ENCODE measurements at places on chromosomes 2 and 18.

GRCh38 chr18:24160086-24160485, 21.2 kb downstream of the CABYR start:
- no peaks in the 10 kb centered on the region for H3K36me3 ChIP-seq
- H3K4me1 ChIP-seq: no peaks in the 10 kb centered on the region
- ATAC-seq: no peak
- H3K27me3 ChIP-seq: no peaks in the 10 kb centered on the region
- H3K4me3 ChIP-seq: no peak overlapping the region

DNA sequence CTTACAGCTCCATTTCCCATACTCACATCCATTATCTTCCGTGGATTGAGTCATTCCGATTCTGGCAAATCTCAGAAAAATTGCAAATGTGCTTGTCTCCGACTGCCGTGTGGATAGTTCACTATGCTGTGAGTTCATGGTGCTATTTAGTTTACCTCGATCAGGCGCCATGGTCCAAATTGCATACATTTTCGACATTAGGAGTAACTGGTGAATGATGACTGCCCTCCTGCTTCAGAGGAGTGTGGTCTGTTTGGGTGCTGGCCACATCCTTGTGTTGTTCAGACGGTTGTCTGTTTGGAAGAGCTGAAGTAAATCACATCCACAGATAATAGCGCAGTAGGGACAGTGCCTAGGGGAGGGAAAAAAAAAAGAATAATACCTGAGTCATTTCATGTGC, 439.5 kb downstream of the ZNF516 start:
- H3K27ac ChIP-seq: no peak overlapping the region
- H3K4me1 ChIP-seq: no peaks in the 10 kb centered on the region
- H3K27me3 ChIP-seq: no peaks in the 10 kb centered on the region
- no peak overlapping the region for H3K4me3 ChIP-seq
- no peaks in the 10 kb centered on the region for H3K36me3 ChIP-seq

DNA sequence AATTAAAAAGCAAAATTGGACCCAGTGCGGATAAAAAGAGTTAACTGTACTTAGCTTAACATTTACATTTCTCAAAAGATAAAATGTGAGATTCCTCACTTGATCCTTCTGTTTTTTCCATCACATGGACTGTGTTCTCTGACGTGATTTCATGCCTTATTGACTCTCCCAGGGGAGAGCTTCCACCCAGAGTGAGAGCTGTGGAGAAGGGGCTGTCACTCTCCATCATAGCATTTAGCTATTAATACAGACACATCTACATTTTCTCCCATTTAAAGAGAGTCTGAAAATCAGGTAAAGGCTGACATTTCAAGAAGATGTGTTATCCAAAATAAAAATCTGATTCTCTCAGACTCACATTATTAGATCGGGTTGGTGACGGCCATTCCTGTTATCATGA, 493.8 kb downstream of the FBXO15 start:
- H3K4me1 ChIP-seq: no peaks in the 10 kb centered on the region
- ATAC-seq: no peak
- no peak overlapping the region for H3K4me3 ChIP-seq
- no peaks in the 10 kb centered on the region for H3K36me3 ChIP-seq

DNA sequence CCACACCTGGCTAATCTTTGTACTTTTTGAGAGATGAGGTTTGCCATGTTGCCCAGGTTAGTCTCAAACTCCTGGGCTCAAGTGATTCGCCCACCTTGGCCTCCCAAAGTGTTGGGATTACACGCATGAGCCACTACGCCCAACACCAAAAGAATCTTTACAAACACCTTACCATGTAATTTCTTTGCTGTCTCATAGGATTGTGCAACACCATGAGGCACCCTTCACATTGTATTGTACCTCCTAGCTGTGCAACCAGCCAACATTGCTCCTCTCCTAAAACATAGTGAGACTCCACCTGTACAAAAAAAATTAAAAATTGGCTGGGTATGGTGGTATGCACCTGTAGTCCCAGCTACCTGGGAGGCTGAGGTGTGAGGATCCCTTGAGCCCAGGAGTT, 3.1 kb upstream of the MFSD6 start:
- no peak for ATAC-seq
- no peak overlapping the region for H3K27ac ChIP-seq
- H3K4me3 ChIP-seq: no peak overlapping the region
- no peaks in the 10 kb centered on the region for H3K27me3 ChIP-seq

DNA sequence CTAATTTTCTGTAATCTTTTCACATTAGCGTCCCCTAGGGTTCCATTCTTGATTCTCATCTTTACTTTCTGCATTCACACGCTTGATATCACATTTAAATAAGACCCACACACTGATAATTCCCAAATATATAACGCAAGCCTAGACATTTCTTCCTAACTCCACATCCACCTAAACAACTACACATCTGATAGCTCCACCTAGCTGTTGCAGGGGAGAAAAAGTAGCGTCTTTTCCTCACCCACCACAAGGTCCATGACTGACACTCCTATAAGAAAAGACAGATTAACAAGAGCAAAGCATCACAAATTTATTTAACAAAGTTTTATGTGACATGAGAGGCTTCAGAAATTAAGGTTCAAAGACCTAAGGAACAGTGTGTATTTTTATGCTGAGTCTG, 862.2 kb upstream of the DDX18 start:
- H3K4me3 ChIP-seq: no peak overlapping the region
- H3K4me1 ChIP-seq: no peaks in the 10 kb centered on the region
- no peaks in the 10 kb centered on the region for H3K36me3 ChIP-seq
- no peaks in the 10 kb centered on the region for H3K27me3 ChIP-seq

- H3K27ac ChIP-seq: no peak overlapping the region
- H3K27me3 ChIP-seq: no peaks in the 10 kb centered on the region
- no peaks in the 10 kb centered on the region for H3K4me1 ChIP-seq
These were observed 68.5 kb downstream of the PIGN start for GRCh38 chr18:62118328-62118727.

DNA sequence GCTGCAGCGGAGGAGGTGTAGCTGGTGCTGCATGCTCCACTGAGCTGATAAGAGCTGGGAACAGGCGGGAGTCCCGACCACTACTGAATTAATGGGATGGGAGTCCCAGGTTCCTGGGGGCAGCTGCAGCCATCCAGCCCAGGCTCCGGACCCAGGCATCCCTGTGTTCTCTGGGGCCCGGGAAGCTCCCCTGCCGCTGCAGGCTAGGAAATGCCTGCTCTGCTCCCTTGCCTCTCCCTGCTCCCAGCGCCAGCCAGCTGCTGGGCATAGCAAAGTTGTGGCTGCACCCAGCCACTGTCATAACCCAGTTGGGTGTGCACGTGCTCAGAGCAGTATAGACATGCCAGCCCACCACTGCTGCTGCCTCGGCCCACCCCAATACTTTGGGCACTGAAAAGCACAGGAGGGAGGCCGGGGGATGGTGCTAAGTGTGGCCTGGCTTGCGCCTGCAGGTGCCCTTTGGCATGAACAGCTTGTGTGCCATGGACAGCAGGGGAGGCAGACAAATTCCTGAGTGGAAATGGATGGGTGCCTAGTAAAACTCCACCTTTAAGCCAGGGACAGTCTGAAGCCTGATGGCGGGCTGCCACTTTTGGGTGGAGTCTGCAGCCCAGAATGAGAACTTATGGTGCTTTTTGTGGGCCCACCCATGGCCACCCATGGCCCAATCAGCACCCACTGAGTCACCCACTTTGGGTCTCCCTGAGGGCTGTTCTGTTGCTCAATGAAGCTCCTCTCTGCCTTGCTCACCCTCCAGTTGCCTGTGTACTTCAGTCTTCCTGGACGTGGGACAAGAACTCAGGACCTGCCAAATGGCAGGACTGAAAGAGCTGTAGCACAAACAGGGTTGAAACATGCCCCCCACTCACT, 219.3 kb upstream of the TMEFF2 start:
- H3K36me3 ChIP-seq: no peaks in the 10 kb centered on the region
- H3K4me3 ChIP-seq: no peak overlapping the region
- peak; percentile 34 for ATAC-seq
- no peaks in the 10 kb centered on the region for H3K4me1 ChIP-seq

DNA sequence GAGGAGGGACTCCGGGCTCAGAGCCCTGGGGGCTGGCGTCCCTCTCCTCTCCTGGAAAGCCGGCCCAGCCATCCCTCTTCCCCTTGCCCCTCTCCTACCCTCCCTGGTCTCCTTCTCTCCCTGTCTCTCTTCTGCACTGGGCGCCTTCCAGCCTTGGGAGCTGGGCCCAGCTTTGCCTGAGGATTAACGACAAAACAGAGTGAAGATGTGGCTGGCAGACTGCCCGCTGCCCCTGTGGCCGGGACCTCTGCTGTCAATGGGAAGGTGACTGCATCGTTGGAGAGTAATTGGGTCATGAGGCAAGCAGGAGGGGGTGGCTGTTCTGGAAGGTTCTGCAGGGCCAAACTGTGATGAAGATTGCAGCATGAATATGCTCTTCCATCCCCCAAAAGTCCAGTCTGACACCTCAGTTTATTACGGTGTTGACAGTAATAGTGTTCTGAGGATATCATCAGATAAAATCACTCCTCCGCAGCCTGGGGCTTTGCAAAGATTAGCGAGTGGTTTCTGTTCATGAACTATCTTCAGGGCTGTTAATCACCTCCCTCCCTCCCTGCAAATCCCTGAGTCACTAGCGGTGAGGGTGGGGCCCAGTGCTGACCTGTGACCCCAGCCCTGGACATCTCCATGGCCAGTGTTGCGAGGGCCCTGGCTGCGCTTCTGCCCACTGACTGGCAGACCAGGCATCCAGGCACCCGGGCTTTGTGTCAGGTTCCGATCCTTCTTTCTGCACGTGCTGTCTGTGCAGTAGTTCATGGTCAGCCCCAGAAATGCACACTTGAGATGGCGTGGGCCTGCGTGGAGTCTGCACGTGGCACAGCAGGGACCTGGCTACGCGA, 23.0 kb downstream of the RTP5 start:
- no peak overlapping the region for H3K27ac ChIP-seq
- H3K4me3 ChIP-seq: no peak overlapping the region
- H3K36me3 ChIP-seq: peaks cover 14% of the 10 kb centered on the region
- H3K27me3 ChIP-seq: no peaks in the 10 kb centered on the region
- H3K4me1 ChIP-seq: peaks cover 19% of the 10 kb centered on the region
- no peak for ATAC-seq

DNA sequence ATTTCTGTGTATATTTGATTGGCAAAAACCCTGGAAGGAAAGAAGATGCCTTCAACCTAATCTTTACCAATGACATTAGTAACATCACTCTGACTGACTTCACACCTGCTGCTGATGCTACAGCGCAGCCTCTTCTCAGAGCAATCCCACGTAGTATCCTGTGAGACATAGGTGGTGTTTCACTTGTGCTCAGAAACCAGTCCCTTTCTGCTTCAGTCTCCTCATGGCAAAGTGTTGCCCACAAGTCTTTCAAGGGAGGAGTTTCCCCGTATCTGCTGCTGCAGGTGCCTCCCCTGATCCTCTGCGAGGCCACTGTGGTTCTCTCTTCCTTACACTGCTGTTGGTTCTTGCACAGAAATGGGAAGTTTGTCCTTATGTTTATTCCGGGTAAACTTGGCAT, 433.2 kb upstream of the TNP1 start:
- peaks cover 11% of the 10 kb centered on the region for H3K36me3 ChIP-seq
- H3K4me1 ChIP-seq: no peaks in the 10 kb centered on the region
- no peak overlapping the region for H3K4me3 ChIP-seq
- no peak for ATAC-seq
- H3K27ac ChIP-seq: no peak overlapping the region

DNA sequence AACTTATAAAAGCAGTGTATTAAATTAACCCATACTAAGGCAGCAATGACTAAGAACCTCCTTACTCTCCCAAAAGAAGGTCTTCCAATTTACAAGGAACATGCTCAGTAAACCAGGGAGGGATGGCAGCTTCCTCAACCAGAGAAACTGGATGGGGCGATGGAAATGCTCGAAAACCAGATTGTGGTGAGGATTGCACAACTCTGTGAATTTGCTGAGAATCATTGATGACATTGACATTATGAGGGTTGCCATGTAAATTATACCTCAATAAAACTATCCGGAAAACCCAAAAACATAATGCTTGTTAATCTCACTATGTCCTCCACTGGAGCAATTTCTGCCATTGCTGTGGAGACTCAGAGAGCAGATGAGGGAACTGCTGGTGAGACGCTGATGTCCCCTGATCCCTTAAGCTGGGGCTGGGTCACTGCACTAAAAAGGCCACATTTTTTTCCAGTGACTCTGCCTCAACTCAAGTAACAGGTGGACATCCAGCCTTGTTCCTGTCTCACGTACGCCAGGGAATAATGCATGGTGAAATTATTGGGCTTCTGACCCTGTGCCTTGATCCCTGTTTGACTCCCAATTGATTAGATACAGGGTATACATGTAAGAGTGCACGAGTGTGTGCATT, 288.3 kb downstream of the CYP26B1 start:
- no peak for ATAC-seq
- H3K36me3 ChIP-seq: no peaks in the 10 kb centered on the region
- H3K4me1 ChIP-seq: no peaks in the 10 kb centered on the region
- H3K27me3 ChIP-seq: peaks cover 8% of the 10 kb centered on the region
- H3K27ac ChIP-seq: no peak overlapping the region
- no peak overlapping the region for H3K4me3 ChIP-seq

GRCh38 chr2:108106731-108107130, 120.4 kb downstream of the SLC5A7 start:
- no peaks in the 10 kb centered on the region for H3K27me3 ChIP-seq
- no peak overlapping the region for H3K4me3 ChIP-seq
- H3K4me1 ChIP-seq: no peaks in the 10 kb centered on the region
- H3K27ac ChIP-seq: no peak overlapping the region
- no peaks in the 10 kb centered on the region for H3K36me3 ChIP-seq

GRCh38 chr2:138827426-138828054, 47.4 kb upstream of the NXPH2 start:
- no peaks in the 10 kb centered on the region for H3K27me3 ChIP-seq
- no peak overlapping the region for H3K4me3 ChIP-seq
- H3K36me3 ChIP-seq: no peaks in the 10 kb centered on the region
- no peaks in the 10 kb centered on the region for H3K4me1 ChIP-seq
- no peak for ATAC-seq

DNA sequence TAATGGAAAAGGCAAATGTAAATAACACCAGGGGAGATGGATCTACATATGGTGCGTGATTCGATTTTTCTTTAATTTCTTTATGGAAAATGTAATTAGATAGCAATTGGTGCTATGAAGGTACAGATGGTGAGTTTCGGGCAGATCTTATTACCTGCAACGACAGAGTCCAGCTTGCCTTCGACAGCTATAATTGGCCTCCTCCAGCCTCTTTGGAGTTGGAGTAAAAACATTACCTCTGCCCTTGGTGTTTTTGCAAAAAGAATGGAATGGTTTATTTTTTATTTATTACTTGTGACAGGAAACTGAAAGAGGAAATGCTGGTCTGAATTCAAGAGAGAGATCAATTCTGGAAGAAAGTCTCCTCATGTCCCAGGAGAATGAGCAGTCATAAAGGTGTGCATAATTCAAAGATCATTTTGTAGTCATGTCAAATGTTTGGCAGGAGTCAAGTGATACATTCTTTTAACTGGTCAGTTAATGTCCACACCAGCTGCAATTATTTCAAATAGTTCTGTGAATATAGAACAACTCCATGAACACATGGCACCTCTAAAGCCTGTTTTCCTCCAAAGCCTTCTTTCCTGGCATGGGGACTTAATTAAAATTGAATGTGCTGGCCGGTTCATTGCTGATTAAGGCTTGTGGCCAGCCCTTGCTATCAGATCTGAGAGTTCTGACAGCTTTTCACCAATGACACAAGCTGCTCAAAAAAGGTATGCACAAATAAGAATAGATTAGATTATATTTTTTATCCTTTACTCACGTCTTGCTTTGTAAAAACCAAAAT, 46.9 kb upstream of the KCNH7 start:
- H3K27me3 ChIP-seq: no peaks in the 10 kb centered on the region
- H3K36me3 ChIP-seq: no peaks in the 10 kb centered on the region
- H3K4me1 ChIP-seq: no peaks in the 10 kb centered on the region
- no peak for ATAC-seq
- H3K27ac ChIP-seq: no peak overlapping the region
- H3K4me3 ChIP-seq: no peak overlapping the region

Measured in stimulated activated memory B cell treated with anti-CD40 and anti-IgM and Interleukin-4, amounts not matched to agents 10 μg/mL and 1 μg/mL and 100 μg/mL, for 72 hours (primary cell).